Cardiac ventricle fibroblast (primary cell): ENCODE measurements at places on chromosomes 7 and 10. TPM values are rescaled to one million over a fixed set of nuclear protein-coding genes. Genes with fewer than 3 reads are reported as not detected.

Gene FOXI2
- not detected in 2 replicates for total RNA-seq

Gene CPA4
- 1.3 and 2.6 TPM in 2 replicates for total RNA-seq

Gene ADCY1
- 0.69 and 0.83 TPM in 2 replicates for total RNA-seq

Gene TMEM229A
- 7.6 and 9.2 TPM in 2 replicates for total RNA-seq

Gene AKR1C8
- not detected in 2 replicates for total RNA-seq

Gene FZD1
- total RNA-seq = 18.7 and 21.9 TPM in 2 replicates

Gene ARHGAP22
- 8.0 and 10.5 TPM in 2 replicates for total RNA-seq

Gene UBN2
- 4.9 and 6.0 TPM in 2 replicates for total RNA-seq

Gene SEPTIN7
- 230 and 232 TPM in 2 replicates for total RNA-seq

Gene SH2D4B
- total RNA-seq = not detected in 2 replicates

Gene TRPV5
- not detected in 2 replicates for total RNA-seq

Gene SPDYE16
- total RNA-seq = 0.75 TPM in 1 of 2 replicates, not detected in the other

Gene ATG9B
- total RNA-seq = 0.25 TPM in 1 of 2 replicates, not detected in the other

Gene WDR86
- total RNA-seq = 2.4 and 4.6 TPM in 2 replicates

Gene CALML3
- total RNA-seq = not detected in 2 replicates

Gene CTAGE4
- total RNA-seq = 0.44 TPM in 1 of 2 replicates, not detected in the other

Gene GCK
- total RNA-seq = 0.20 and 0.69 TPM in 2 replicates

Gene MARVELD1
- 42.2 and 42.3 TPM in 2 replicates for total RNA-seq

Gene CCDC146
- 1.1 and 2.2 TPM in 2 replicates for total RNA-seq

Gene HTR5A
- total RNA-seq = not detected in 2 replicates

Gene CHAT
- total RNA-seq = not detected in 2 replicates

Gene FBXL13
- 1.00 and 4.4 TPM in 2 replicates for total RNA-seq

Gene IKZF5
- 4.4 and 4.9 TPM in 2 replicates for total RNA-seq

Gene CALHM3
- total RNA-seq = not detected in 2 replicates

Gene RASSF4
- total RNA-seq = 6.4 and 7.4 TPM in 2 replicates

Gene GIMAP4
- 0.54 and 0.56 TPM in 2 replicates for total RNA-seq

Gene MRLN
- total RNA-seq = not detected in 2 replicates

Gene EN2
- 0.37 TPM in 1 of 2 replicates, not detected in the other for total RNA-seq

Gene GLCCI1
- total RNA-seq = 2.7 and 3.6 TPM in 2 replicates

Gene LOXL4
- total RNA-seq = 3.9 and 4.6 TPM in 2 replicates

Gene SEMA3E
- total RNA-seq = 0.15 and 0.25 TPM in 2 replicates

Gene OR6B1
- total RNA-seq = not detected in 2 replicates

Gene PITX3
- 0.15 and 0.69 TPM in 2 replicates for total RNA-seq

Gene TMEM176B
- not detected in 2 replicates for total RNA-seq

Gene FEZF1
- total RNA-seq = not detected in 2 replicates

Gene MYL10
- not detected in 2 replicates for total RNA-seq

Gene LRMDA
- 1.2 and 2.5 TPM in 2 replicates for total RNA-seq

Gene GPC2
- total RNA-seq = 0.05 TPM in 1 of 2 replicates, not detected in the other

Gene DDC
- total RNA-seq = 1.6 TPM in 1 of 2 replicates, not detected in the other

Gene SYT15B
- total RNA-seq = 0.12 TPM in 1 of 2 replicates, not detected in the other

Gene PTPN20
- 4.5 TPM in 1 of 2 replicates, not detected in the other for total RNA-seq

Gene CDNF
- total RNA-seq = 2.6 and 2.7 TPM in 2 replicates

Gene TNS3
- total RNA-seq = 27.2 and 29.0 TPM in 2 replicates

Gene GALNT17
- total RNA-seq = not detected in 2 replicates

Gene ZNF3
- total RNA-seq = 9.7 and 14.7 TPM in 2 replicates
